ENCODE measurements at places on chromosomes 4 and X.

DNA sequence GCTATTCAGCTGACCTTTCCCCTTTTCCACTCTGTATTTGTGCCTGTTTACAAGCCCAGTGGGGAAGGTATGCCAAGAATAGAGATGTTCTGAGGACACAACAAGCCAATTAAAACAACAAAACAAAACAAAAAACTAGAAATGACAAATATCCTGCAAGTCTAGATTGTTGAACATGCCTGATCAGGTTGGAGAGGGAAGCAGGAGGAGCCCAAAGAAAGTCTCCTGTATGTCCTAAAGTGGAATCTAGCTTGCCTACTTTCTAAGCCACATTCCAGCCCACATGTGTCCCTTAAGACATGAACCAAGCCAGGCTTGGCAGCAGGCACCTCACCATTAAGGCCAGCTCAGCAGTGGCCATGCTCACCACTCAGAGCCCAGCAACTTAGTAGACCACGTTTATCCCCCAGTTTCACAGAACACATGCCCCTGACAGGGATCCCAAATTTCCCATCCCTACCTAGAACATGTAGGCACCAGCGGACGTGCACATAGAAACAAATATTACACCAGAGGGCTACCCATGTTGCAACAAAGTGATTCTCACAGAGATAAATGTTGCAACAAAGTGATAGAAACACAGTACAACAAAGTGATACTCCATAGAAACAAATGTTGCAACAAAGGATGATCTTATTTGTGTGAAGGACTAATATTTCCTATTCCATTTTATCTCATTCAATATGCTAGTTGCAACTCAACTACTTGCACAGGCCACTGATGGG is 48.3 kb downstream of the CD99L2 start:
- H3K36me3 ChIP-seq, result no peaks in the 10 kb centered on the region
- H3K4me1 ChIP-seq, result peaks cover 39% of the 10 kb centered on the region
- no peak overlapping the region for H3K4me3 ChIP-seq
- no peak for DNase-seq

GRCh38 chr4:164783976-164784375 is 30.0 kb downstream of the SMIM31 start:
- no peak overlapping the region for H3K27ac ChIP-seq
- no peak overlapping the region for H3K4me3 ChIP-seq

DNA sequence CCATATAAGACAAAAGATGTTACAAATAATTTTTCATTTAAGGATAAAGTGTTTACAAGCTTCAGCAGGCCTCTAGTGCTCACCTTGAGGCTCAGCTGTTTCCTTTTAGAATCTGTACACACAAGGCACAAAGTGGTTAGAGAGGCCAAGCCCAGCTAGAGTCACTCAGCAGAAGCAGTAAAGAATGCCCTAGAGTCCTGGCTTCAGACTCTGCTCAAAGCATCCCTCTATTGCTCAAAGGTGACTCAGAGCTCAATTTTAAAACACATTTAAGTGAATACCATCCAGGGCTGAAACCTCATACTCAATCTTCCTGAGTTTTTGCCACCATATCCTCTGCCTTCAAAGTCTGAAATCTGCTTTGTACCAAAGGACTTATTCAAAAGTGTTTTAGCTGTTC is 22.6 kb upstream of the PHF8 start:
- no peaks in the 10 kb centered on the region for H3K27me3 ChIP-seq
- no peak overlapping the region for H3K4me3 ChIP-seq
- H3K36me3 ChIP-seq, result no peaks in the 10 kb centered on the region
- no peak for DNase-seq

- DNase-seq, result no peak
- no peak overlapping the region for H3K27ac ChIP-seq
- no peak overlapping the region for H3K4me3 ChIP-seq
- no peaks in the 10 kb centered on the region for H3K4me1 ChIP-seq
- H3K27me3 ChIP-seq, result no peaks in the 10 kb centered on the region
Measured at GRCh38 chr4:168498251-168498650, 1.4 kb downstream of the PALLD start.

GRCh38 chr4:14856934-14857235 is 145.4 kb upstream of the CPEB2 start:
- H3K36me3 ChIP-seq, result no peaks in the 10 kb centered on the region
- no peaks in the 10 kb centered on the region for H3K27me3 ChIP-seq
- no peak for DNase-seq

DNA sequence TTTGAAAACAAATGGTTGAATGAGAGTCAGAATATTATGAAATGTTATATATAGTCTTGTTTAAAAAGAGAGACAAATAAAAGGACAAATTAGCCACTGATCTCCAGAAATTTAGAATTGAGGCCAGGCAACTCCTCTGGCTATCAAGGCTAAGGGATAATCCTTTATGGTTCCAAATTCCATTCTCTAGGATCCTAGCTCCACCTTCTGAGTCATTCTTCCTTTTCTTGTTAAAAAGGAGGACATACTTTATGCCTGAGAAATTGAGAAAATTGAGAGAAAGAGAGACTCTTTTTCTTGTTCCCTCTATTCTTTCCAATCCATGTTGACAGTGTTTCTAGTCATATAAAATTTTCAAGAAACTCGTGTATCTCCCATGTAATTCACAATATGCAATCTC is 1299.5 kb downstream of the FSTL5 start:
- no peaks in the 10 kb centered on the region for H3K4me1 ChIP-seq
- DNase-seq, result no peak
- no peaks in the 10 kb centered on the region for H3K36me3 ChIP-seq
- H3K4me3 ChIP-seq, result no peak overlapping the region
- no peaks in the 10 kb centered on the region for H3K27me3 ChIP-seq

GRCh38 chr4:14864365-14865030 is 137.8 kb upstream of the CPEB2 start:
- no peaks in the 10 kb centered on the region for H3K27me3 ChIP-seq
- H3K36me3 ChIP-seq, result no peaks in the 10 kb centered on the region
- DNase-seq, result no peak

DNA sequence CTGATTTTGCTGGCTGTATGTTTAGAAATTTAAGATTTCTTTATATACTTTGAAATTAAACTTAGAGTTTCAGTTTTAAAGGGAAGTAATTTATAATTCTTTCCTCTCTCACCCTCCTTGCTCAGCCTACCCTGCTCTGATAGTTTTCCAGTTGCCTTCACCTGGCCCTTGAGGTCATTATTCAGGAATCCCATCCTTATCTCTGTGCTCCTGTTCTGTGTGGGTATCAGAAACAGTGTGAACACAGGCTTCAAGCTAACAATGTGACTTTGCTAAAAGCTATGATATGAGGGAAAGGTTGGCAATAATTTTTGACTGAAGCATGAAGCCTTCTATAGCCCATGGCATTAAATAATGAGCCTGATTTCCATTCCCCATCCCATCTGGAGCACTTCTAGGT is 128.1 kb downstream of the MID1 start:
- H3K27me3 ChIP-seq, result no peaks in the 10 kb centered on the region
- H3K27ac ChIP-seq, result no peak overlapping the region
- no peak for DNase-seq
- no peaks in the 10 kb centered on the region for H3K36me3 ChIP-seq
- no peak overlapping the region for H3K4me3 ChIP-seq

- no peaks in the 10 kb centered on the region for H3K36me3 ChIP-seq
- H3K4me3 ChIP-seq, result no peak overlapping the region
- no peaks in the 10 kb centered on the region for H3K4me1 ChIP-seq
- no peaks in the 10 kb centered on the region for H3K27me3 ChIP-seq
- H3K27ac ChIP-seq, result no peak overlapping the region
Measured at GRCh38 chrX:97743014-97743413, 859.3 kb downstream of the RPA4 start.

DNA sequence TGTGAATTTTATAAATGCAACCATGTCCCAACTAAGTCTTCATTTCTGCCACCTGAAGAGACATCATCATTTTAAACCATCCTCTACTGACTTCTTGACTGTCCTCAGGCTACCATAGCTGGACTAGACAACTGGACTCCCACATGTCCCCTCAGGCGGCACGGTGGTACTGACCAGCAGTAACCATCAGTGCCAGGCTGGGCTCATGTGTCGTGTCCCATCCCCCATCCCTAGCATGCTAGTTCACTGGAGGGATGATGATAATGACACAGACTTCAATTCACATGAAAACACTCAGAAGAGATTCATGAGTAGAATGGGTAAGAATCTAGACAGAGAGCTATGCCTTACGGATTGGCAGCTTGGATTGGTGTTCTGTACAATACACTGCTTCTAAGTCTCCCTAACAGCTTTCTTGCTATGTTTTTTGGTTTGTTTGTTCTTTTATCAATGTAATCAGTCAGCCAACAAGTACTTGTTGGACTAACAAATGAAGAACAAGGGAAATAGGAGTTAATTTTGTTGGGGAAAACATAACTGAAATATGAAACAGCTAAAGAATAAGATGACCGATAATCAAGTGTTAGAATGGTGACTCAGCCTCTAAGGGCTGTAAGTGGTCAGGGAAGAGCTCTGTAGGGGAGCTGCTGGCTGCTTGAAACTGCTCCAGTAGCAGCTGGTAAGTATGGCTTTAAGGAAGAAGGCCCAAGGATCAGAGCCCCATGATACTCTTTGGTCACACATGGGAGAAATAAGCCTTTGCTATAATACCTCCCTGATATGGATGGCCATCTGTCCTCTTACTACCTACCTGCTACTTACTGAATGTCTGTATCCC is 10.3 kb downstream of the ZDHHC9 start:
- DNase-seq, result no peak
- H3K4me3 ChIP-seq, result no peak overlapping the region
- no peak overlapping the region for H3K27ac ChIP-seq

Data from Panc1 (cell line).